Hair follicle dermal papilla cell (primary cell): ENCODE measurements at places on chromosomes 1 and 21. TPM values are rescaled to one million over a fixed set of nuclear protein-coding genes. Genes with fewer than 3 reads are reported as not detected.

The LRRC38 gene
- under 0.01 TPM in 1 of 2 replicates, not detected in the other for total RNA-seq

The GBP3 gene
- 36.8 and 50.5 TPM in 2 replicates for total RNA-seq

The E2F2 gene
- total RNA-seq, result 0.16 and 0.24 TPM in 2 replicates

The HMGN1 gene
- 102 and 108 TPM in 2 replicates for total RNA-seq

The CHODL gene
- 0.12 and 0.16 TPM in 2 replicates for total RNA-seq

The TTLL10 gene
- not detected in 2 replicates for total RNA-seq

The TSSK3 gene
- total RNA-seq, result 0.61 and 1.6 TPM in 2 replicates

The PDPN gene
- total RNA-seq, result 8.0 and 8.1 TPM in 2 replicates

The SLAMF1 gene
- total RNA-seq, result not detected in 2 replicates

The FAM72B gene
- total RNA-seq, result 0.12 and 1.8 TPM in 2 replicates

The VSIG8 gene
- not detected in 2 replicates for total RNA-seq

The OR2L8 gene
- 0.97 TPM in 1 of 2 replicates, not detected in the other for total RNA-seq

The ARHGEF19 gene
- 8.3 and 9.1 TPM in 2 replicates for total RNA-seq

The CLCA2 gene
- total RNA-seq, result 6.0 and 7.7 TPM in 2 replicates

The RIPPLY3 gene
- 0.16 and 0.36 TPM in 2 replicates for total RNA-seq

The DTL gene
- 1.1 and 2.9 TPM in 2 replicates for total RNA-seq

The LCE1D gene
- total RNA-seq, result not detected in 2 replicates

The RAVER2 gene
- total RNA-seq, result 11.2 and 16.6 TPM in 2 replicates

The C21orf58 gene
- total RNA-seq, result 1.9 and 2.6 TPM in 2 replicates

The NUDT4B gene
- total RNA-seq, result 34.7 and 51.4 TPM in 2 replicates

The GJA5 gene
- total RNA-seq, result 6.8 and 9.4 TPM in 2 replicates

The FCGR2B gene
- total RNA-seq, result not detected in 2 replicates
